Caudate nucleus (tissue), 63 donors: ENCODE measurements at places on chromosomes 3 and 15.

DNA sequence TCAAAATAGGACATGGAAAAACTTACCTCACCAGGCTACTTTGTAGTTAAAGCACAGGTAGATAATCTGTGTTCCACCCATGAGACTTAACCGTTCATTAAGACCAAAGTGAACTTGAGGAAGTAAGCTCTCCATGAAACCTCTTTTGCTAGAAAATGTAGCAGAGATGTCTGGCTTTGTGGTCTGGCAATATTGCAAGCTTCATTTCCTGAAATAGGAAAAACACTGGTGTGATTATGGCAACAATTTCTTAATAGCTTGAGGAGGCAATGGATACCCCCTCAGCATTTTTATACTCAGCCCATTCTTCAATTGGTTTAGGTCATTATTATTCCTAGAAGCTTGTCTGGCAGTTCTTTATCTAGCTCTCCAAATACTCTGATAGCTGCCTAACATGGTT lies 957.3 kb downstream of the IGSF11 start:
- DNase-seq = no peak

GRCh38 chr15:95259965-95260364 lies 1028.6 kb downstream of the MCTP2 start:
- DNase-seq = no peak

GRCh38 chr3:104598848-104599511 lies 767.7 kb upstream of the ALCAM start:
- DNase-seq = no peak

- DNase-seq = no peak
Measured at GRCh38 chr15:70257573-70258248, 160.0 kb upstream of the TLE3 start.

GRCh38 chr15:57582090-57582489 lies 9.6 kb upstream of the MYZAP start:
- no peak for DNase-seq

DNA sequence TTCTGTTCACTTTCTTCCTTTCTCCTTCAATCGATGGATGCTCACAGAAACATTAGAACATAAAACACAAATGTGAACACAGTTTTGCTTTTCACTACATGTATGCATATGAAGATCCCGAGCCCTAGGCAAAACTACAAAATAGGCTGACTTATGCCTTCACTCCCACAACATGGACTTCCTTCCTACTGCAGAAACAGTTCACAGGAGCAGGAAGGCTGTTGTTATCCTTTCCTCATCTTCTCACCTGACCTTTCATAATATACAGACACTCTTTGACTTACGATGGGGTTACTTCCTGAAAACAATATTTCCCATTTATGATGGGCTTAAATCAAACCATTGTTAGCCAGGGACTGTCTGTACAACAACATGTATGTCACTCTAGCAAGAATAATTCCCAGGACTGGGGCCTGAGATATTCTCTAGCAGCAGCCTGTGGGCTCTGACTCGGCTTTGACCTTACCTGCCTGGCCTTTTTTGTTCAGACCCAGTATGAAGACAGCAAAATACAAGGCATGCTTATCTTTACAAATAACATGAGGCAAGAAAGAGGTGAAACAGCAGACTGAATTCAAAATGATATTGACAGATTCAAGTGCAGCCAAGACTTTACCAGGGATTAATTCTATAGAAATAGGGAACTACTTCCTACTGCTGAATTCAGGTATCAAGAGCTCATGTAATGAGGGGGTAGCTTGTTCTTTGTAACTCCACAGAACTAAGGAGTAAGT lies 51.8 kb upstream of the PLXND1 start:
- no peak for DNase-seq

DNA sequence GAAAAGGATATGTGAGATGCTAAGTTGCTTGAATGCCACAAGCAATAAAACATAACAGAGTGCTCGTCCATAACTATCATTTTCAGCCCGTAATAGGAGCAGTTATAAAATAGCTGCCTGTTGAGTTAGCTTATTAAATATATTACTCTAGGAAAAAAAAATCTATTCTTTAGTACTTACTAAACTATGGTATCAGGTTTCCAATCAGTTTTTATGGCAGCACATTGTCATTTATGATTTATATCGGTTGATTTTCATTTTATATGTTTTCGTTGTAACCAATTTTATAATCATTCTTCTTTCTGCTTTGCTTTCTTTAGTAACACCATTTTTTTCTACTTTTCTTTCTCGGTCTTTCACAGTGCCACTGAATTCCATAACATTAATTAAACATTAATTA lies 51.9 kb downstream of the SEMA6D start:
- DNase-seq = no peak

- DNase-seq = no peak
Measured at GRCh38 chr15:93413745-93414144, 324.7 kb upstream of the RGMA start.

DNA sequence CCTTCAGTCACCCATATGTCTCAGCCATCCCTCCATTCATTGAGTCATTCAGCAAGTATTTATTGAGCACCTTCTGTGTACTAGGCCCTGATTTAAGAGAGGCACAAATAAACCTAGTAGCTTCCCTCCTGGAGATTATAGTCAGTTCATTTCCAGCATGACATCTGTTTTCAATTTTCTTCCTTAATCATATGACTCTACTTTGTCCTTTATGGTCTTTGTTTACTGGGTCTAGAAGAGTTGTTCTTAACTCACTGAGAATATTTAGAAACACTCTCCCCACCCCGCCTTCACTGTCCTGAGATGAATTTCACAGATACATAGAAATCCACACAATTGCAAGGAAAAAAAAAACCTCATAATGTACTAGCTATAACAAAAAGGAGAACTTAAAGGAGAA lies 44.8 kb upstream of the ADAMTS9 start:
- no peak for DNase-seq

- DNase-seq = no peak
Measured at GRCh38 chr3:187064210-187065115, 74.8 kb downstream of the RPL39L start.

DNA sequence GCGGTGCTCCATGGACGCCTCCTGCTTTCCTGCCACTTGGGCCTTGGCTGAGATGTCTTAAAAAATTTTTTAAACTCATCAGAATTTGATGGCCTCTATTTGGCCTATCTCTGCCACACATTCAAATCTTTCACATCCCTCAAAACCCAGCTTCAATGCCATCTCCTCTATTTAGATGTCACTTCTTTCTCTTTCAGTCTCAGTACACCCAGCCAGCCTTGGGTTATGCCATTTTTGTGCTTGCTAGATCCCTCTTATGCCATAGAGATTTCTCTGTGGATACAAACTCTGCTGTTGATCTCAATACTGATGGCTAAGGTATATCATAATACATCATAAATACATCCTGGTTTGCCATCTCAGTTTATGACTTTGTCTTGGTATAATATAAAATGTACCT lies 222.3 kb upstream of the TPRG1 start:
- DNase-seq = no peak

DNA sequence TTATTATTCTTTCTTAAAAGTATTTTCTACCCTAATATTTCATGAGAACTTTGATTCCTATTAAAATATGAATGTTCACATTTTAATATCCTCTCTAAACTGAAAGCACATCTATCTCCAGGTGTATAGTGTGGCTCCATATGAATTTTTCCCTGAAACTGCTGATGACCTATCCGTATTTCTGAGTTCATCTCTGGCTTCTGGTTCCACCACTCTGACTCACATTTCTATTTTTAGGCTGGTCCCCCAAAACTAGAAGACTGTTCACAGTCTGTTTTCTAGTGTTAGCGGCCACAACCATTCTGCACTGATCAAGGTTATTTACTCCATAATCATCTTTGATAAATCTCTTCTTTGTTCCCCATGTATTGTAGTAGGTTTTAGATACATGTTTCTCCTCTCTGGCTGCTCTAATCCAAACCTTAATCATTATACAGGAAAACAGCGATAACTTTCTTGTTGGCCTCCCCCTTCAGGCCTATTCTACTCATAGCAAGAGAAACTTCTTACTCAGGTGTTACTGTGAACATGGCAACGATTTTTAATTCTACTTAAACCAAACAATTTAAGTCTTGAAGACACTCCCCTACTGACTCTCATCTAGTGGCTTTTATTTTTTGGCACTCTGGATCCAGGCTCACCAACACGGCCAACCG lies 12.8 kb downstream of the ADPGK start:
- DNase-seq = no peak

GRCh38 chr3:163490119-163490518 lies 1588.2 kb downstream of the SI start:
- DNase-seq = no peak

- DNase-seq = no peak
Measured at GRCh38 chr3:153626158-153626557, 464.1 kb downstream of the RAP2B start.
